ENCODE measurements at places on chromosomes 16 and 17.
A peak's percentile ranks its signal among the peaks of the same experiment; 100 is the strongest.

- DNase-seq: no peak
Observed at GRCh38 chr17:12024327-12024726, 3.6 kb downstream of the MAP2K4 start.

DNA sequence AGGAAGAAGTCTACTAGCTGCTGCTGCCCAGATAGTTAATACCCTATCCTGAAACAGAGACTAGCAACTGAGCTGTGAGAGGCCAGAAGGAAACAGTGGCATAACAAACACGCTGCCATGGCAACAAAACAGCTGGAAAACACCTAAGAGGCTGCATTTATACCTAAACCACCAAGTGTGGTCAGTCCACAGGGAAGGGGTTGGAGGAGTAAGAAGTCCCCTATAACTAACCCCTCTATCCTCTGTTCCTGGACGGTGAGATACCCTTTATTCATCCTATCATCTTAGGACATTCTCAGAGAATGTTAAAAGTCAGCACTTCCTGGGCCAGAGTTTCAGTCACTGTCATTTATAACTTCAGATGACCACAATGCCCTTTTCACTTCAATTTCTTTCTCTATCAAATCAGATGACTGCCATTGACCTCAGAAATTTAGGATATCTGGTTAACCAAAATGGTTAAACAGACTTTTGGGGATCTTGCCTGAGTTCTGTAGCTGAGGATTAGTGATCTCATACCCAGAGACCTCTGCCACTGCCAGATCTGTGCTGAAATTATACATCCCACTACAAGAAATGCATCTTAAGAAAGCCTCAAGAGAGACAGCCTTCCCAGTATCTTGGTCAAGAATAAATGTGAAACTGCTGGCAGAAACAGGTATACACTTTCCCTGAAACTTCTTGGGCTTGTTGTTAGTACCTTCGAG, 36.2 kb downstream of the STH start:
- DNase-seq: no peak

DNA sequence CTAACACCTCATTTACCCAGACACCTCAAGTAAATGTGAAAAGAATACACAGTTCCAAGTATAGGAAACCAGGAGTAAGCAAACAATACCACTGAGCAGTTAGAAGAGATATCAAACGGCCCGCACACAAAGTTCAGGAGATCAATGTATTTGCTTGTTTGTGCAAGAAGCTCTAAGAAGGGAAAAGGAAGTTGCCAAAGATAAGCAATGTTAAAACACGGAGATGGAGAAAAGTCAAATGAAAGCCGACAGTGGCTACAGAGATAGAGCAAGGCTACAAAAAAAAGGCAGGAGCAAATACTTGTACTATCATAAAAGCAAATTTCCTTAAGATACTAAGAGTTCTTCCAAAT, 29.5 kb downstream of the PSME3IP1 start:
- no peak for DNase-seq

GRCh38 chr16:12087901-12088421, 111.4 kb downstream of the SNX29 start:
- DNase-seq: no peak

DNA sequence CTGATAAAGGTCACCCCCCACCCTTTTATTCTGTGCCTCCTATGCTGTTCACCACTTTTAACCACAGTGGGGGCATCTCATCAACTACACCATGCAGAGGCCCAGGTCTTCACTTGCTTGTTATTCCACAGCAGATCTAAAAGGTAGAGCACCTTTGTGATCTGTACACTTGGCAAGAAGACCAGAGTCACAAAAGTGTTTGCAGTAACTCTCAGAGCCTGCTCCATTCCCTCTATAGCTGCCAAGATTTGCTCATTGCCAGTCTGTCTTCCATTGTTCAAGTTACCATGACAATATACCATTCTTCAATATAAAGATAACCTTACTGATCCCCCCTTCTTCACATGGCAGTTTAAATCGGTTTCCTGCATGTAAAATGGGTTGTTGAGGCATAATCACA, 180.0 kb downstream of the TOX3 start:
- peak; percentile 19 for DNase-seq

DNA sequence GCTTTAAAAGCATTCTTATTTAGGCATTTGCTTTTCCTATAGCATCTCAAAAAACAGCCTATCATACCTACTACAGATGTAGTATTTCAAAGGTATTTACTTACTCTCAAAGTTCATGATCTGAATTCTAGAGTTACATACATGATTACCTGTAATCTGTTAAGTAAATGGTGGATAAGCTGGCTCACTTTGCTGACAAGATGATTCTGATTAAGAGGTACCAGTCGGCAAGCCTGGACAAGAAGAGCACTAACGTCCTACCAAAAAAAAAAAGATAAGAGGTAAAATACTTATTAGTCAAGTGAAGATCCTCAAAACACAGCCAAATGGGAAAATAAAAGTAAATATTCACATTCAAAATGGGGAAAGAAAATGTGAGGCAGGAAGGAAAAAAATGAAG, 2.7 kb downstream of the HEATR6 start:
- DNase-seq: no peak

DNA sequence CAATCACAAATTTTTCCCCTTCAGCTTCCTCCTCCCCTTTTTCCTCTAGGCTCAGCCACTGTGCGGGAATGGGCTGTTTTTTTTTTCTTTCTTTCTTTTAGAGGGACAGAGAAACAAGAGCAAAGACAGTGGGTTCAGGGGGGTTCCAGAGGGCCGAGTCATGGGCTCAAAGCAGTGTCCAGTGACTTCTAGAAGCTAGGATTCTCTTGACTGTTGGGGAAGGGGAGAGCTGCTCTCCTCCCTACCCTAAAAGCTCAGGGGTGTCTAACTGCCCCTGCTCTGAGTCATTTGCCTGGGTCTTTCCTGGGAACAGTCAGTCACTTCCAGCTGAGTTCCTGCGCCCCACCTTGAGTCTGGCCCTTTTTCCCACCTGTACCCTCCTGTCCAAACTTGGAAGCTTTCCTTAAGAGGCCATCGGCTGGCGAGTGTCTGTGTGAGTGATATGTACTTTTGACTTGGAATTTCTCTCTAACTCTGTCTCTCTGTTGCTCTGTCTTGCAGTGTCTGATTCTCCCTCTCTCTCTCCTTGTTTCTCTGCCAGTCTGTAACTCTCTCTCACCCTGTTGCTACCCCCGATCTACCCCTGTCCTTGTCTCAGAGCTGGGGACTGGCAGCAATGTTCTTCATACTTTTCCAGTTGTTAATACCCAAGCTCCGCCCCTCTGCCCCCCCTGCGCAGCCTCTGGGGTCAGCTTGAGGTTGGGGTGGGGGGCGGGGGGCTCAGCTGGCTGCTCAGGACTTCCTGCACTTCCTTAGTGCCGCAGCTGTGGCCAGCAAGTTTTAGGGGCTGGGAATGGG, 2.4 kb downstream of the THRA start:
- DNase-seq: no peak

DNA sequence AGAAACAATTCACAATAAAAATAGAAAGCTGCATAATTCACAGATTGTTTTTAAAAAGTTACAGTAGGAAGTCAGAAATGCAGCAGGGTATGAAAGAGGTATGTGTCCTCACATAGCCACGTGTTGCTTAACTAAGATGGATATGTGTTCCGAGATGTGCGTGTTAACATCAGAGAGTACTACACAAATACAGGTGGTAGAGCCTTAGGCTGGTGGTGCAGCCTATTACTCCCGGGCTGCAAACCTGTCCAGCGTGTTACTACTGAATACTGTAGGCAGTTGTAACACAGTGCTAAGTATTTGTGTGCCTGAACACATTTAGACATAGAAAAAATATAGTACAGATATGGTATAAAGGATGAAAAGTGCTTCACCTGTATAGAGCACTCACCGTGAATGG, 46.4 kb downstream of the USP10 start:
- DNase-seq: no peak

Measured in NCI-H1092 (cell line).